ENCODE measurements at places on chromosomes 12 and 14. TPM values are rescaled to one million over a fixed set of nuclear protein-coding genes. Genes with fewer than 3 reads are reported as not detected.

GRCh38 chr12:59500335-59500734, 95.5 kb upstream of the SLC16A7 start:
- no peak overlapping the region for H3K27ac ChIP-seq
- no peaks in the 10 kb centered on the region for H3K4me1 ChIP-seq
- no peak for DNase-seq
- no peaks in the 10 kb centered on the region for H3K36me3 ChIP-seq
- no peak overlapping the region for H3K4me3 ChIP-seq

DNA sequence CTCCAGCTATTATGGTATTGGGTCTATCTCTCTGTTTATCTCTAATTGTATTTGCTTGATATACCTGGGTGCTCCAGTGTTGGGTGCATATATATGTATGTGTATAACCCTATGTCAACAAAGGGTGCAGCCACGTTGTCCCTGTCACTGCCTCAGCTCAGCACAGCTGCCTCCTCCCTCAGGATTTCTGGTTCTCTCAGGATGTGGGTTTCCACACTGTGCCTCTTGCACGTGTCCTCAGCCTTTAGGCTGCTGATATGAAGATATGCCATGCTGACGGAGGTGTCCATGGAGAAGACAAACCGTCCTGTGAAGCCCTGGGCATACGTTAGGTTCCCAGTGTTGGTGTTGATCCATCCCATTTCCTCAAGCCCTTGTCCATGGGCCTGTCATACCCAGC, 791.2 kb downstream of the TMEM121 start:
- H3K27ac ChIP-seq: no peak overlapping the region
- no peaks in the 10 kb centered on the region for H3K27me3 ChIP-seq
- no peaks in the 10 kb centered on the region for H3K4me1 ChIP-seq
- H3K4me3 ChIP-seq: no peak overlapping the region

GRCh38 chr12:68641138-68641537, 30.4 kb downstream of the RAP1B start:
- peaks cover 91% of the 10 kb centered on the region for H3K4me1 ChIP-seq
- peaks cover 5% of the 10 kb centered on the region for H3K36me3 ChIP-seq
- H3K4me3 ChIP-seq: no peak overlapping the region
- no peaks in the 10 kb centered on the region for H3K27me3 ChIP-seq

GRCh38 chr14:85529803-85530574, at the start of gene FLRT2:
Gene FLRT2, plus strand, starts transcription at chr14:85530144. Its CDS starts 91,371 bp downstream, at chr14:85621515.
- H3K4me3 ChIP-seq: peak within 1 kb of the TSS; percentile 47
- no peaks in the 10 kb centered on the region for H3K36me3 ChIP-seq
- DNase-seq: peak; percentile 77
- H3K27ac ChIP-seq: peak within 1 kb of the TSS; percentile 72

The AHNAK2 gene
- 0.26 TPM for total RNA-seq

The ACSM4 gene
- total RNA-seq: not detected

The BDKRB2 gene
- 0.13 TPM for total RNA-seq

DNA sequence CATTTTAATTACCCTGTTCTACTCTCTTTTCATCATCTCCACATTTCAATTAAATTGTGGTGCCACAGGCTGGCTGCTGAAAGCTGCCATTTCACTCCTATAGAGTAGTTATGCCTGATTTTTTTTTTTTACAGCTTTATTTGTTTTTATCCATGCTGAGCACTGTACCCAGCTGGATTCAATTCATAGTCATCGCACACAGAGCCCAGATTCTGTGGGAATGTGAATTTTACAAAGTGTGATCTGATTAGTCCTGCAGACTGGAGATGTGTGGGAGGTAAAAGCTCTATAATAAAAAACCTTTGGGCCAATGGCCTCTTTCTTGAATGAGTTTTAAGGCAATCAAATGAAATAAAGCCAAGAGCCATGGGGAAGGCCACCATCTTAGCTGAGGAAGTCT, 190.2 kb downstream of the ANO4 start:
- H3K4me3 ChIP-seq: no peak overlapping the region
- no peak for DNase-seq
- H3K27me3 ChIP-seq: no peaks in the 10 kb centered on the region
- H3K27ac ChIP-seq: no peak overlapping the region

The C1QL4 gene
- total RNA-seq: not detected

The FOXN4 gene
- total RNA-seq: not detected

DNA sequence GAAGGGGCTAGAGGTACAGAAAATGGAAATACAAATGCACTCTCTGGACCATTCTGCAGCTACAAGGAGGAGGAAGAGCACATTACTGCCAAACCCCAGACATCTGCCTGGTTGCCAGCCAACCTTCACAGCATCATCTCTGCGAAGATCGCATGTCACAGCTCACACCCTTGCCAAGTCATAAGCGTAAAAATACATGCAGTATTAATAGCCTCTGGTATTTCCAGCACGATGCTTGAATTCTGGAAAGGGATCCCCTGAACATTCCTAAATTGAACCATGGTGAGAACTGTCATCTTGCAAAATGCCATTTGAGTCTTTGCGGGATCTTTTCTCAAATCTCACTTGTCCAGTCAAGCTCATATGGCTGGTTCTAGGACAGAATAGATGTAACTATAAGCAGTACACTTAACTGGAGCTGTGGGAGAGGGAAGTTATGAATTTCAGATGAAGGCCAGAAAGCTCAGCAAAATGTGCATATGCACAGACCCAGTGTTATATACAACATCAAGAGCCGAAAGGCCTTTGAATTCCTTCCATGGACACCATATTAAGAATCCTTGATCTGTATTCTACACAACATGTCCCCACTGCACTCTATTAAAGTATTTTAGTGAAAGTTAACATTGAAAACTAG, 211.6 kb downstream of the DUSP6 start:
- no peaks in the 10 kb centered on the region for H3K27me3 ChIP-seq
- H3K27ac ChIP-seq: no peak overlapping the region
- DNase-seq: no peak
- H3K36me3 ChIP-seq: no peaks in the 10 kb centered on the region
- no peak overlapping the region for H3K4me3 ChIP-seq

The ESPL1 gene
- 7.2 TPM for total RNA-seq

GRCh38 chr12:82176026-82176425, 182.2 kb downstream of the CCDC59 start:
- no peaks in the 10 kb centered on the region for H3K4me1 ChIP-seq
- no peaks in the 10 kb centered on the region for H3K36me3 ChIP-seq
- no peak overlapping the region for H3K27ac ChIP-seq
- DNase-seq: no peak

DNA sequence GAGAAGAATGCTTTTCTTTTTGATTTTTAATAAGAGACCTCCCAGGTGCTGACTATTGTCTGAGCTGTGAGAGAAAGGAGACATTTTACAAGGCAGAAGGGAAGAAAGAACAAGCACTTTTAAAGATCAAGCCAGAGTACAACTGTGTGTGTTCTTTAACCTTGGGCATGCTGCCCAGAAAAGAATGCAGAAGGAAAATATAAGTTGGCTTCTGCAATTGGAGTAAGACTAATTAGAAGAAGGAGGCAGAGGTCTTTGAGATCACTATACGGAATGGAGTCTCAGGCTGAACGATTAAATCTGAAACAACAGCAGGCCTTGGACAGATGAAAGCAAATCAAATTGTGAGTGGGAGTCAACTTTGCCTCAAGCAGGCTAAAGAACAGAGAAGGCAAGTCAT, 230.5 kb downstream of the ATP23 start:
- DNase-seq: no peak
- H3K36me3 ChIP-seq: no peaks in the 10 kb centered on the region
- H3K4me1 ChIP-seq: no peaks in the 10 kb centered on the region
- H3K4me3 ChIP-seq: no peak overlapping the region
- no peak overlapping the region for H3K27ac ChIP-seq

DNA sequence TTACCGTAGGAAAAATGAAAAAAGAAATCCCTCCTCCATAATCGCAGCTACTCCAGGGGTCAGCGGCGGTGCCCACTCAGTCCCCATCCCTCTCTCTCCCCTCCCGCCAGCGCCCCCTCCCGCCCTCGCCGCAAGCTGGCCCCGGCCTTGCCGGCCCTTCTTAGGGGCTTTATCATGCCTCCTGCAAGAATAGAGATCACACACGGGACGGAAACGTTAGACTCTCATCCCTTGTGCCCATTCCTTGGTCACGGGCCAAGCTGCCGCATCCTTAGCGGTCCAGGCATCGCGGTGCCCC, 692 bp upstream of the COX14 start:
- H3K4me3 ChIP-seq: peak overlapping the region; percentile 20
- peak overlapping the region; percentile 93 for H3K27ac ChIP-seq
- H3K4me1 ChIP-seq: peaks cover 66% of the 10 kb centered on the region
- H3K27me3 ChIP-seq: no peaks in the 10 kb centered on the region
- no peak for DNase-seq

- no peak for DNase-seq
- no peaks in the 10 kb centered on the region for H3K27me3 ChIP-seq
- no peaks in the 10 kb centered on the region for H3K4me1 ChIP-seq
- no peak overlapping the region for H3K27ac ChIP-seq
Observed at GRCh38 chr14:85479771-85480170, 50.2 kb upstream of the FLRT2 start.

The SLC4A8 gene
- 4.3 TPM for total RNA-seq

DNA sequence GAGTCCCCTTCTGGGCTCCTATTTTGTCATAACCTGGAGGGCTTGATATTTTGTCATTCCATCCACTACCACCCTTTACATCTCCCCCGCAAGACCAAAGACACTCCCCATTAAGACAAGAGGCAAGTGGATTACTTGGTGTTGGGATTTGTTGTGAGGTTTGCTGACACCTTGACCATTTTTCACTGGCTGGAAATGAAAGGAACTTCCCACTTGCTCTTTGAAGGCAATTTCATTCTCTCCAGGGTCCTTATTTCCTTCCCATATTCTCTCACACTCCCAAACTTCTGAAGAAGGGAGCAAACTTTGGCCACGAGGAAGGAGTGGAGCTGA, 14.9 kb downstream of the AGAP2 start:
- DNase-seq: no peak
- no peaks in the 10 kb centered on the region for H3K27me3 ChIP-seq
- H3K4me3 ChIP-seq: no peak overlapping the region
- no peak overlapping the region for H3K27ac ChIP-seq
- peaks cover 61% of the 10 kb centered on the region for H3K36me3 ChIP-seq
- H3K4me1 ChIP-seq: peaks cover 23% of the 10 kb centered on the region

The OR4K14 gene
- not detected for total RNA-seq

DNA sequence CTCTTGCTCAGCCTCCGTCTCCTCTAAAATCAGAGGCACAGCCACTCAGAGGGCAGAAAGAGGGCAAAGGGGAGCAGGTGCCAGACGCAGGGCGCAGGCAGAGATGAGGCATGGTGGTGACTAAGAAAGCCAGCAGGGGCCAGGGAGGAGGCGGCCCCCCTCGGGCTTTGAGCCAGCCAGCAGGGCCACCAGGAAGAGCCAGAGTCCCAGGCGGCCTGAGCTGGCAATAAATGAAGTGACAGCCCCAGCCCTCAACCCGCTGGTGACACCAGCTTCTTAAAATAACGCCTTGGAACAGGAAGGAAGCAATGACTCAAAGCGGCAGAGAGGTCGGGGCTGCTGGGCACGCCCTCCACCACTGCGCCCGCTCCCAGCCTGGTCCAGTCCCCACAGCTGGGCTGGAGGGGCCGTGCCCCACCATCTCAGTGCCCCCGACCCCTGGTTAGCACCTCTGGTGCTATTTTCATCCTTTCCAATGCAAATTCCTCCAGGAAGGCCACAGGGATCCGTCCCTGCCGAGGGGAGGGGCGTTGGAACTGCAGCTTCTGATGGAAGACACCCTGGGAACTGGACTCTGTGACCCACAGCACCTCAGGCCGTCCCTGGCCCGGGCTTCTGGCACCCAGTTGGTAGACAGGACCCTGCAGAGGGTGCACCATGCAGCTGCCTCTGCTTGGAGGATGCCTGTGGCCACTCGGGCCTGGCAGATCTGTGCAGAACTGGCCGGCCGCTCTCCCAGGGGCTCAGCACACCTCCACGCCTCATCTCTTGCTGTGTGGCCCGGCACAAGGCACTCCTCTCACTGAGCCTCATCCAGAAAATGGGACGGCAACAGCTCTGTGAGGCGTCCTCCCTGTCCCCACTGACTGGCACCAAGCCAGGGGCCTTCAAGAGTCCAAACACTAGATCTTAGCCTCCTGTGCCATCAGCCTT, 113.7 kb downstream of the NCOR2 start:
- H3K27ac ChIP-seq: peak overlapping the region; percentile 82
- no peak overlapping the region for H3K4me3 ChIP-seq
- H3K27me3 ChIP-seq: no peaks in the 10 kb centered on the region
- peaks cover 11% of the 10 kb centered on the region for H3K36me3 ChIP-seq
- H3K4me1 ChIP-seq: peaks cover 83% of the 10 kb centered on the region

The ABCB9 gene
- total RNA-seq: 4.1 TPM

DNA sequence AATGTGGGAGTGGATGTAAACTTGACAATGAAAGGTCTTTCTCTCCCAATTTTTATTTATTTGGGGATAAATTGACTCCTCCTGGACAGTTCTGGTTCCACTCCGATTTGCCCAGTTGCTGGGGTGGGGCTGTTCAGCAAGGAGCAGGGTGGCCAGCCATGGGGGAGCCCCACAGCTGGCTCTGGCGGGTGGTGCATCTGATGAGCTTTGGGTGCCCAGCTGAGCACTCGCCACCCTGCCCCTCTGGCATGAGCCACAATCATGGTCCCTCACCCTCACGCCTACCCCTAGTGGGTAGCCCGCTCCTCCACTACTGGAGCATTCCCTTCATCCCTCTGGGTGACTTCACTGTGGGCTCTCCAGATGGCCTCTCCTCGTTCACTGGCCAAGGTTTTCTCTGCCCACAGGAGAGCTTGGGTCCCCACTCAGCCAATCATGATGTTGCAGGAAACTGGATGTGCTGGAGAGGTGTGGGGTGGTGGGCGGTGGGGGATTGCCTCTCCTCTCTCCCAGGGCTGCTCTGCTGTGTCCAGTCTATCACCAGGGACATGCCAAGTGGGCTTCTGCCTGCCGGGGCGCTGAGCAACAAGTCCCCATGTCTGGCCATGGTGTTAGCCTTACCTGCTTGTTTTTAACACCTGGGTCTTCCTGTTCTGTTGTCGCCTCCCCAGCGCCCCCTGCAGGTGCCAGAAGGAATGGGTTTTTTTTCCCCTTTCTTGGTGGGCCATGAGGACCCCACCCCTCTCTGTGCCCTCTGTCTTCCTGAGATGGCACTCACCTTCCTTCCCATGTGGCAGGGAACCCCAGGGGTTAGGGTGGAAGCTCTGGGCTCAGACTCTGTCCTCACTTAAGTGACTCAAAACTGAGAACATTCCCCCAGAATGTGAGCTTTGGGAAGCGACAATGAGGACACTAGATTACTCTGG, 3.4 kb downstream of the CYP46A1 start:
- no peak for DNase-seq
- H3K4me1 ChIP-seq: peaks cover 17% of the 10 kb centered on the region
- H3K4me3 ChIP-seq: no peak overlapping the region
- H3K27ac ChIP-seq: no peak overlapping the region

All from spleen (tissue), 13 donors.